ENCODE measurements at places on chromosomes 16 and 17. TPM values are rescaled to one million over a fixed set of nuclear protein-coding genes. Genes with fewer than 3 reads are reported as not detected.

DNA sequence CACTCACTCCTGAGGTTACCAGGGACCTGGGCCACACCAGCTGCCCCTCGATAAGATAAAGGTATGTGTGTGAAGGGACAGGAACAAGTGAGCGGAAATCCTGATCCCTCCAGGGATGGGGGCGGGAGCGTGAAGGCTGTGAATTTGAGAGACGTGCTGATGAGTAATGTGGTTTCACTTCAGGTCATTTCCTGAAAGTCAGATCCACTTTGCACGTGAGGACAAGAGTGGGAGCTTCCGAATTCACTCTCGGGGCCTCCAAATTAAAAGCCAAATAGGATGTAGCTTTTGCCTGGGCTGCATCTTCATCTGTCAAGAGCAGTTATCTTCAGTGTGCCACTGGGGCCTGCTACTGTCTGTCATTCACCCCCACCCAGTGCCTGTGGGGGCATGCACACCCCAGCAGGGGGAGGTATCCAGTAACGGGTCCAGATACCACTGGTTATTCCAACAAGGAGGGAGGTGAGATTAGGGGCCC lies 87.4 kb upstream of the LHX1 start:
- DNase-seq, result no peak

DNA sequence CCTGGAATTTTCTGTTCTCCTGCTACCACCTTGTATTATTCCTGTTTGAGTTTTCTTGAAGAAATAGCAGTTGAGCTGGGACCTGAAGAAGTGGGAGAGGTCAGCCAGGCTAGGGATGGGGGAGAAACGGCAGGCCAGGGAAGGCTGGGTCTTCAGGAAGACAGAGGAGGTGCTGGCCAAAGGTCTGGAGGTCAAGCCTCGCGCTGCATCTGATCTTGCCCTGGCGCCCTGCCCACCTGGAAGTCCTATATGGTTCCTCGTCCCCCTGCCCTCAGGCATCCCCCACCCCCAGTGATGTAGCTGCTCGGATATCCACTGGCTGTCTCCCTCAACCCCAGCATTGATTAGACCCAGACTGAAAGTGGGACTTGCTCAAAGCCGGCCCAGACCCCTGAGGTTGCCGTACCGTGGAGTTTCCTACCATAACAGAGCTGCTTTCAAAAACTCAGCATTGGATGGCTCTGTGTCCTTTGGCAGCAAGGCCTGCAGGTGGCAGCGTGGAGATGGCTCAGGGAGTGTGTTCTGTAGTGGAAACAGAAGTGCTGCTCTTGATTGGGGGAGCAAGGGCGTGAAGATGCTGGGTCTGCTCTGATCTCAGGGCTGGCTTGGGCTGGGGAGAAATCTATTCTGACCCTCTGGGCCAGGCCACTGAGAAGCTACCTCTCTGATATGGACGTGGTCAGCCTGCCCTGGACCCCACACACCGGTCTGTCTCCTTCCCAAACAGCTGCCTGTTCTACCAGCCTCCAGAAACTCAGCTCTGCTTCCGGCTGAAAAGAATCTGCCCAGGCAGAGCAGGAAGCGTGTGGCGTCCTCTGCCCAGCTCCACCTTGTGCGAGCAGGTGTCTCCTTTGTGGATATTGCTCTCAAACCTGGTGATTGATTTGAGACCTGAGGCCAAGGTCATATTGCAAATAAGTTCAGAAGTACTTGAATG lies 107.0 kb upstream of the CACNG5 start:
- no peak for DNase-seq

The CDH16 gene
- total RNA-seq, result not detected

- DNase-seq, result peak; percentile 4
These were observed 219.9 kb downstream of the ENGASE start for GRCh38 chr17:79294459-79295071.

The KRTAP4-3 gene
- not detected for total RNA-seq

The PIK3R6 gene
- total RNA-seq, result 1.2 TPM

The TOX3 gene
- total RNA-seq, result 0.15 TPM

DNA sequence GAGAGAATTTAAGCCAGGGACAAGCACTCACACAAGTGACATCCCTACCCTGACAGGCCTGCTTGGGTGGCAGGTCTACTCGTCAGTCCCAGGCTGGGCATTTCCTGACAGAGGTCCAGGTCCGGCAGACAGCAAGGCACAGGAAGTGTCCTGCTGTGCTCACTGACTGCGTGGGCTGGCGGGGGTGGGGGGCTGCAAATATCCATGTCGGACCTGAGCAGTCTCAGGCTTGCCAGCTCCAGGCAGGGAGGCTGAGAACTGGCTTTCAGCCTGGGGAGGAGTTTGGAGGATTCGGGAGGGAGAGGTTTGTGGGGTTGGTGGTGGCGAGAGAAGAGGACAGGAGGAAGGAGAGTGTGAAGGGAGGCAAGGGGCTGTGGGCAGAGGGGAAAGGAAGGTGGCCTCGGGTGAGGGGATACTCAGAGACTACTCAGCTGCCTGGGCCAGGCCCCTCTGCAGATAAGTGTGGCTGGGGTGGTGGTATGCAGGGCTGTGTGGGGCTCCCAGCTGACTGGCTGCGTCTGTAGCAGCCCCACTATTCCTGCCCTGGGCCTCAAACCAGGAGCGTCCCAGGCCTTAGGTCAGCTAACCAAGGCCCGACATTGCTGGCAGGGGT lies 7.8 kb downstream of the HIC1 start:
- DNase-seq, result no peak

DNA sequence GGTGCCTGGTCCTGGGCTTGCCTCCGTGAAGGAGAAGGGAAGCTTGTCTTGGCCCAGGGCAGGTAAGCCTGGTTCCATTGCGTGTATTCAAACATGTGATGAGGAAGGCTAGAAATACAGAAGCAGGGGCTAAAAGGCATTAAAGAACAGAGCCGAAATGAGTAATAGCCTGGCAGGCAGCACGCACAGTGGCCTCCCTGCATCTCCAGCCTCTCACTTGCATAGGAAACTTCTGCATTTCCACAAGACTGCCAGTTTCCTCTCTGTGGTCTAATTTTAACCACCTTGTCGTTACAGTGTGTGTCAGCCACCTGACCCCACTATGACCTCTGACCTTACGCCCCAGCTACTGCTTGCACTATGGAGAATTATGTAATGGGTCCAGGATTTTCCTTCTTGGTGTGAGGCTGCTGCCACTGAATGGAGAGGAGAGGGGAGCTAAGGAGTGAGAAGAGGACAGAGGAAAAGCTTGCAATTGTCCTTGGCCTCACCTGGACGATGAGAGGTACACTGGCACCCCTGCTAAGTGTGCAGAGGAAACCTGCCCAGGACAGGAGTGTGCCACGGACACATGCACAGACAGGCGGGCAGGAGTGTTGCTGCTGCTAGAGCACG lies 32.8 kb downstream of the HIC1 start:
- DNase-seq, result no peak

GRCh38 chr17:7502987-7503386 lies 18.8 kb downstream of the POLR2A start:
- DNase-seq, result no peak

The DHODH gene
- total RNA-seq, result 3.6 TPM

The CACNA1G gene
- not detected for total RNA-seq

- no peak for DNase-seq
These were observed 28.5 kb upstream of the MEAK7 start for GRCh38 chr16:84532855-84533486.

The TEKT1 gene
- not detected for total RNA-seq

The C17orf67 gene
- 1.2 TPM for total RNA-seq

The ITGB3 gene
- total RNA-seq, result 111 TPM

DNA sequence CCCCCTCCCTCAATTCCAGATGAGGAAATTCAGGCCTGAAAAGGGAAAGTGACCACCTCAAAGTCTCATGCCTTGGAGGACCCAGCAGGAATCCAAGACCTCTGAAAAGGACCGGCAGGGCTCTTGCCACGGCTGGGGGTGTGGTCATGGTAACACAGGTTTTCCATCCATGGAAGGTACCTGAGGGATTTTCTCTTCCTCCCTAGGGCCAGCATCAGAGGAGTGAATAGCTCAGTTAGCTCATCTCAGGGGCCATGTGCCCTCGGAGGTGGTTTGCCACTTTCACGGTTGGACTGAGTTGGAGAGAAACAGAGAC lies 1.3 kb downstream of the CIITA start:
- DNase-seq, result no peak

- no peak for DNase-seq
These were observed 11.1 kb upstream of the NPTX1 start for GRCh38 chr17:80487511-80487910.

The MYH3 gene
- 0.23 TPM for total RNA-seq

- no peak for DNase-seq
These were observed 69.4 kb downstream of the ABCC12 start for GRCh38 chr16:48086422-48086821.

DNA sequence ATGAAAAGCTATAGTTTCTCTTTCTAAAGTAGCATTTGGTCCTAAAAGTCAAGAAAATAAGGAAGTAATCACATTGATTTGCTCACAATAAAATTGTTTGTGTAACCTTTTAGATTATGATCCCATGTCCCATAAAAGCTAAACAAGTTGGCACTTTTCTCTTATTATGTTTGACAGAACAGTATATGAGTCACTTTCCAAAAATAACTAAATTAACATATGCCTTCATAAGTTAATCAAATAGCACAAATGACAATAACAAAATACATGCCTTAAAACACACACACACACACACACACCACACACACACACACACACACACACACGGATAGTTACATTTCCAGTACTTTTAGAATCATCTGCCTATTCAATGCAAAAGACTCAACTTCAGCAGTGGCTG lies 2.8 kb downstream of the MED13 start:
- no peak for DNase-seq

- DNase-seq, result no peak
These were observed 55.9 kb upstream of the ADCY7 start for GRCh38 chr16:50210266-50211038.

- no peak for DNase-seq
These were observed 33.7 kb upstream of the AXIN2 start for GRCh38 chr17:65595071-65595656.

DNA sequence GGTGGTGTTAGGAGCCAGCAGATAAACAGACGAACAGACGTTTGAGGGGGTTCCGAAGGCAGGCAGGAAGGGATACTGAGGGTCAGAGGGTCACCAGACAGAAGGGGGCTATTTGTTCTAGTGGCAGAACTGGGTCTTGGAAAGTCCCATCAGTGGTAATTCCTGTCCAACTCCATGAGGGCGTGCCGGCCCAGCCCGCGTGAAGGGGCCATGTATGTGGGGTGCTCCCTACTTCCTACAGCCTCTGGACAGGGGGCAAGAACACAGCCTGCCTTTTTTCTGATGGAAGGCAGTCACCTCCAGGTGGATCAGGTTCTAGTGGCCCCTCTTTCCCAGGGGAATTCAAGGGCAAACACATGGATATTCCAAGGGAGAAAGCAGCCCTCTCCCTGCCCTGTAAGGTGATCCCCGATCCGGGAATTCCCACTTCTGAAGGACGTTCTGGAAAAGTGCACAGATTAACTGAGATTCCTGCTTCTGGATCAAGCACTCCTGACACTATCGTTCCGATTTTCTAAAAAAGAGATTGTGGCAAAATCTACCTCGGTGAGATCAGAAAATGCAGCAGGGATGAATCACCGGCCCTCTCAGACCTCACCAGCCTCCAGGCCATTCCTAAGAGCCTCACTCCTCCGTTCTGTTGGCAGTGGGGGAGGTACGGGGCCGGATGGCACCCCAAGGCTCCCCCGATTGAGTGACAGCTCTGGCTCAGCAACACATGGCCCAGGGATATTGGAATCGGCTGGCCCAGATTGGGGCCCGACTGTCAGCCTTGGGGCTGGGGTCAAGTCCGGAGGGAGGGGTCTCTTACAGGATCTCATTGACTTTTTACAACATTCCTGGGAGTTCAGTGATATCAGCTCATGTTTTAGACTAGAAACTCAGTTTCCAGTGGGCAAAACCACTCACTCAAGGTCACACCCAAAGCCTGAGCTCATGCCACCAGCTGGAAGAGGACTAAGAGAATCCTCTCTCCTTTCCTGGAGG lies 12.4 kb downstream of the STX1B start:
- DNase-seq, result no peak

The HOXB6 gene
- total RNA-seq, result 48.2 TPM

The ASGR2 gene
- total RNA-seq, result not detected

GRCh38 chr17:80263253-80264204 lies 2.9 kb downstream of the RNF213 start:
- DNase-seq, result peak; percentile 60

The FOXN1 gene
- not detected for total RNA-seq

DNA sequence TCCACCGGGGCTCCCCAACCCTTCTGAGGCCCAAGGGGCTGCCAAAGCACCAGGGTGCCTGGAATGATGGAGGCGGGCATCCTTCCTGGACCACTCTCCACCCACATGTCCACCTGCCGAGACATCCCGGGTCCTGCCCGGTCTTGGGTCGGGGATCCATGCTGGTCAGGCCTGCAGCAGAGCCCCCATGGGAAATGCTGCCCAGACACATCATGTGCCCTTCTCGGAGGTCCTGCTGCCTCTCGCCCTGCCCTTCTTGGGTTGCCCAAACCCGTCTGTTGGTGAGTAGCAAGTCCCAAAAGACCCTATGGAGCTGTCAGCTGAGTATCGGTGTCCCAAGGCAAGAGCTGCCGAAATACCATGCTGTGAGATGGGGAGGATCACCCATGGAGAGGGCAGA lies 14.8 kb upstream of the GAA start:
- no peak for DNase-seq

DNA sequence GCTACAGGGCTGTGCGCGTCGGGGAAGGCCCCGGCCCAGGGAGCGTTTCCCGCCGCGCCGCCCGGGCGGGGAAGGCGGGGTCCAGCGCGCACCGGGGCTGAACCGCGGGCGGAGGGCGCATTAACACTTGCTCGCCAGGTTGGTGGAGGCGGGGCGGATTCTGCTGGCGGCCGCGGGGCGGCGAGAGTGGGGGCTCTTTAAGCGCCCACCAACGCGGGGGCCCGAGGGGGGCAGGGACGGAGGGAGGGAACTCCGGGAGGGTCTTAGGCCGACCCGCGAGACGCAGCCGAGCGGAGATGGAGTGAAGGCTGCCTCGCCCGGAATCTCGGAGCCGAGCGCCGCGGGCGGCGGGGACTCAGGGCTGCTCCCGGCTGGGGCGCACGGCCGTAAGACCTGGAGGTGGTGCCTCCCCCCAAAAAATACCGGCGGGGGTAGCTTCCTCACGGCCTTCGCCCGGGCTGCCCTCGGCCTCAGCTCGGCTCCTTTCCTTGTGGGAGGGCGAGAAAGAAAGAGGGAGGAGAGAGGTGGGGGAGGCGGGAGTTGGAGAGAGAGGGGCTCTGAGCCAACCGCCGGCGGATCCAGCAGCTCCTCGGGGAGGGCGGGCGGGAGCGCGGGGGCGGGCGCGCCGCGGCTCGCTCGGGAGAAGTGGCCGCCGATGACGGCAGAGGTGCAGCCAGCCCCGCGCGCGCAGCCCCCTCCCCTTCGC lies 415 bp upstream of the FOXF1 start:
- no peak for DNase-seq

DNA sequence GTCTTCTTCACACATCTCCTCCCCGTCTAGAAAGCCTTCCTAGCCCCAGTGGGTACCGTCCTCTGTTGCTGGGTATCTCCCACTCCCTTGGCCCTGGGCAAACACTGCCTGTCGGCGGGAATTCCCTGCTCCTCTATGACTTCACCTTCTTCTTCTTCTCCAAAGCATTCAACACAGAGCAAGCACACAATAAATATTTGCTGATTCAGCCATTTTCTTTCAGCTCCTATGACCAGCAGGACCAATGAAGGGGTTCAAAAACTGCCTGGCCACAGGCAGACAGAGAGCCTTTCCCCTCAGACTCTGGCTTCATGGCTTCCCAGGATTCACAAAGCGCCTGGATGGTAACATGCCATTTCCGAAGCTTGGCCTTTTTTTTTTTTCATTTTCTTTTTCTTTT lies 53.2 kb upstream of the ADCY9 start:
- no peak for DNase-seq

Measured in glomerular endothelial cell (primary cell).